PC-3 (cell line): ENCODE measurements at places on chromosomes 6 and 20. TPM values are rescaled to one million over a fixed set of nuclear protein-coding genes. Genes with fewer than 3 reads are reported as not detected.

DNA sequence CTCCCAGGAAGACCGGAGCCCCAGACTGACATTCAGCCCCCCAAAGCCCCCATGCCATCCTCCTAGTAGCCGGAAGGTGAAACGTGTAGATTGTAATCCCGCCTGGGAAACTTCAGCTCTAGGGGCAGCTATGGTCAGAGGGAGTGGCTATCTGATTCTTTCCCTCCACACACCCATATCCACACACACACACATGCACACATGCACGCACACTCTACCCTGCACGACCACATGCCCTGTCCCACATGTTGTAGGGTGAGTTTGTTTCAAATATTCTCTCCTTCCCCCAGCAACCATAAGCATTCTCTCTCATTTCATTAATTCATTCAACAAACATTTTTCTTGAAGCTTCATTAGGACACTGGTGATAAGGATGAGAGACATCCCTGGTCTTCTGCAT is 42.2 kb downstream of the MAFB start:
- DNase-seq, result no peak

GRCh38 chr6:100663219-100663863 is 198.6 kb upstream of the SIM1 start:
- peak; percentile 80 for DNase-seq

Gene RNF217
- total RNA-seq, result 4.5 and 7.7 TPM in 2 replicates

- no peak for DNase-seq
Observed at GRCh38 chr6:39197521-39197920, 31.8 kb downstream of the KCNK5 start.

DNA sequence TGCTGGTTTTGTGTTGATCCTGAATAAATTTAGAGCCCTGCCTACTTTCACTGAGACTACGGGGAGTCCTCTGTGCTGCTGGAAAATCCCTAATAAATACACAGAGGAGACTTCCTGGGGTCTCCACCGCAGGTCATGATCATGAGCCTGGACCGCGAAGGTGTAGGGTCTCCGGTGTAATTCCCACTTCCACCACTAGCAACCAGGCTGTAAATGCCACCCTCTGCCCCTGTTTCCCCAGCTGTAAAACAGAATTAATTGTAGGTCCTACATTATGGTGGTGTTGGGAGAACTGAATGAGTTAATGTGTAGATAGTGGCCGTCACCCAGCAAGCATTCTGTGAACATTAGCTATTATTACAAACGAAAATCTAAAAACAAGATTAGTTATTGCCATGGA is 191.6 kb upstream of the THBS2 start:
- DNase-seq, result no peak

Gene DYNLT2
- total RNA-seq, result 0.51 and 1.5 TPM in 2 replicates

GRCh38 chr20:45774945-45775344 is 16.7 kb downstream of the WFDC3 start:
- no peak for DNase-seq

DNA sequence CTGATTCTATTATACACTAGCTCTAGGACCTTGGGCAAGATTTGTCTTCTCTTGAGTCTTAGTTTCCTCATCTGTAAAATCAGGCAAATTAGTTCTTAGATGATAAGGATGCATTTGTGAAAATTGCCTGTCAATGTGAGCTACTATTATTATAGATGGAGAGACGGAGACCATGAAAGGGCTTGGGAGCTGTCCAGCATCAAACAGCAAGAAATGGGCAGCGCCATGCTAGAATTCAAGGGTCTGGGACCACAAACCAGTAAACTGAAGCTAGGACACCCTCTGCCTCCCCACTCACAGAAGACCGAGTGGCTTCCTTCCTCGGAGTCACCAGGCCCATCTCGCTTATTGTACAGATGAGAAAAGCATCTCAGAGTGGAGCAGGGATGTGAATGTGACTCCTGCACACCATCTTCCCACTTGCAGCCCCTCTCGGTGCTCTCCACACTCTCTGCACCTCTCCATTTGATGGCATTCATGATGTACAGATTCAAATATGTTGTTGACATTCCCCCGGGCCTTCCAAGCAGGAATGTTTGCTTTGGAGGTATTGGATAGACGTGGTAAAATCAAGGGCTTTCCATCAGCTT is 24.1 kb upstream of the BPIFA3 start:
- DNase-seq, result no peak

DNA sequence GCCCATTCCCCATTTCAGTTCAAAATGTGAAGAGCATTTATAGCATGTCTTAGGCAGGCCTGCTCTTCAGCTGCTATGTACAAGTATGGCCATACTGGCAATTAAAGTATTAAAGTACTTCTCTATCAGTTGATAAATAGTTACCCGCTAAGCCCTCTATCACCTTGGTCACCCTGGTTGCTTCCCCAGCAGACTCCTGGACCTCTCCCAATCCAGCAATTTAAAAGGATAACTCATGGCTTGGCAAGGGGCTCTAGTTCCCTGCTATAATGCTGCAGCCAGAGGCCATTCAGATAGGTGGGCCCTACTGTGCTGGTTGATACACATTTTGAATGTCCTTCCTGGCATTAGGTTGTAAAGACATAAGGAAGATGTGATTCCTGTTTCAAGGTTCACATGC is 7.0 kb downstream of the C6orf163 start:
- DNase-seq, result no peak

GRCh38 chr6:152380351-152380767 is 256.8 kb downstream of the SYNE1 start:
- peak; percentile 41 for DNase-seq

Gene ATP6V1G2
- 1.1 and 1.2 TPM in 2 replicates for total RNA-seq

GRCh38 chr20:3106658-3107463 is 22.3 kb upstream of the AVP start:
- no peak for DNase-seq

DNA sequence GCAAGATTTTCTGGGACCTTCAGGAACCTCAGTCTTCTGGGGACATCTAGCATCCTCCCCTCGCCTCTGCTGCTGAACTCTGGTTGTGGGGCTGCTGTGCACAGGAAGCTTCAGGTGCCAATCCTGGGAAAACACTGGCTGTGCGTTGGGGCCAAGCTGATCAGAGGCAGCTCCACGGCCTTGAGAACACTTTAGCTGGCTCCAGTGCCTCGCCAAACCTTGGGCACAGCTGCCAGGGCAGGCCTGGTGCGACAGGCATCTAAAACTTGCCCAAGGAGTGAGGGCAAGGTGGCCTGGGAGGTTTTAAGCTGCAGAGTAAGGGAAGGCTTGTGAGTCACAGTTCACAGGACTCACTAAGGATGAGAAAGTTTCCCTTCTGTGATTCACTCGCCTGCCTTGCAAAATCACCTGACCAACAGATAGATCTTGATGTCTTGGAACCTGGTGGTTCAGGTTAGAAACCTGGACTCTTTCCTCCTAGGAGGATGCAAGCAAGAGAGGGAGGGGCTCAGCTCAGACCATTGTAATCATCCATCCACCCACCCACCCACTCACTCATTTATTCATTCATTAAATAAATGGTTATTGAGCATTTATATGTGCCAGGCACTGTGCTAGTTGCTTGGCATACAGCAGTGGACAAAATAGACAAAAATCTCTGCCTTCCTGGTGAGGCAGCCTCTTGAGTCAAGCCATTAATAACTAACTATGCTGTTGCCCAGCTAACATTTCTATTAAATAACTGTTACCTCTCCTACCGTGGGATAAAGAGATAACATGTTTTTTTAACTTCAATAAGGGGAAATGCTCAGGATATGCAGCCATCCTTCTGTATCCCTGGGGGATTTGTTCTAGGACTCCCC is 2.5 kb upstream of the SPATS1 start:
- DNase-seq, result peak; percentile 76

DNA sequence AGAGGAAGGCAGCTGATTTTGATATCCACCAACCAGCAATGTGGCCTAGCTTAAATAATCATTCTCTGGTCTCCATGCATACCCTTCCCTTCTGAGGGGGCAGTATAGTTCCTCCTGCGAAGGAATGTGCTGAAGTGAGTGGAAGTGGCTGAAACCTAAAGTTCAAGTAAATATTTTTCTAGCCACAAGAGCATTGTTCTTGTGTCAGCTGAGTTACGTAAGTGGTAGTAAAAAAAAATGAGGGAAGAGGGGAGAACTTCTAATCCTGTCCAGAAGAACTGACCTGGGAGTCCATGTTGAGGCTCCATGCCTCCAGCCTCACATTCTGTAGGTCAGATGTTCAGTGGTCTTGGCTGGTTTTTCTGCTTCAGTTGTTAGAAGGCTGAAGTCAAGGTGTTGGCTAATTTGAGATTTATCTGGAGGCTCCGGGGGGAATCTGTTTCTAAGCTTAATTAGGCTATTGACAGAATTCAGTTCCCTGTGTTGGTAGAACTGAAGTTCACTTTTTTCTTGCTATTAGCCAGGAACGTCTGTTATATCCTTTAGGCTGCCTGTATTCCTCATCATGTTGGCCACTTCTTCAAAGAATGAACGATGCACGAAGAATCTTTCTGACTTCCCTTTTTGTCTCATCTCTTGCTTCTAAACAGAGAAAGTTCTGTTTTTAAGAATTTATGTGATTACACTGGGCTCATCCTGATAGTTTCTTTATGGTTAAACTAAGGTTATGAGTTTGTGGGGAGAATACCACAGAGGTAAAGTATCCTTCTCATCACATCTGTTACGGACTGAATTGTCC is 207.1 kb upstream of the PRSS16 start:
- no peak for DNase-seq

Gene GRIK2
- total RNA-seq, result 0.55 and 2.8 TPM in 2 replicates

GRCh38 chr6:17740559-17741220 is 34.0 kb upstream of the NUP153 start:
- no peak for DNase-seq
